Stimulated activated CD8-positive, alpha-beta memory T cell treated with anti-CD3 and anti-CD28 coated beads, Interleukin-4, amount 100 ng/mL, for 1 hour (primary cell): ENCODE measurements at places on chromosomes 4 and X.

DNA sequence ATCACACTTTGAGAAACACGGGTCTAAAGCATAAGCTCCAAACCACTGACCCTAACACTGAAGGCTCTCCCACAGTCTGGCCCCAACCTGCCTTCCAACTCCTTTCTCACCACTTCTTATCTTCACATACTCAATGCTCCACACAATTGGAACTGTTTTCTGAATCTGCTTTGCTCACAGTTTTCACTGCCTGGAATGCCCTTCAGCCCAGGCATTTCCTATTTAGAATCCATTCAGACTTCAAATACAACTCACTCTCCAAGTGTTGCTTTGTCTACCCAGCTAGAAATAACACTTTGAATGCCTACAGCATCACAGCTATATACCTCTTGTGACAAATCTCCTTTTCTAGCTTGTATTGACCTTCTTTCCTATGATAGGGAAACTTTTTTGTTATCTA is 10.2 kb downstream of the OTUD4 start:
- DNase-seq, result no peak

DNA sequence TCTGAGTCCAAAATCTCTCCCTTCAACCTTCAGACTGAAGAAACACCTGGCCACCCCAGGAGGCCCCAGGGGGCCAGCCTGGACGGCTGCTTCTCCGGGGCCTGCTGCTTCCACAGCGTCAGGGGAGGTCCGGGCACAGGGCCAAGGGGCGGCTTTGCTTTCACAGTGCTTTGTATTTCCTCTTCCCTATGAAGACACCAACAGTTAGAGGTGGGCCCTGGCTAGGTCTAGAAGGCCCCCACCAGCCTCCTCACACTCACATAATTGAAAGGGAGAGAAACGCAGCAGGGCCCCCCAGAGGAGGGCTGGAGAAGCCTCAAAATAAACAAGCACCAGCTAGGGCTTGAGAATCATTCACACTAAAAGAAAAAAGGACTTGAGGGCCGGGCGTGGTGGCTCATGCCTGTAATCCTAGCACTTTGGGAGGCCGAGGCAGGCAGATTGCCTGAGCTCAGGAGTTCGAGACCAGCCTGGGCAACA is 17.8 kb downstream of the SCD5 start:
- no peak for DNase-seq

GRCh38 chr4:107034091-107034995 is 1.8 kb downstream of the DKK2 start:
- no peak for DNase-seq

GRCh38 chr4:128565565-128566186 is 243.8 kb upstream of the JADE1 start:
- DNase-seq, result no peak

DNA sequence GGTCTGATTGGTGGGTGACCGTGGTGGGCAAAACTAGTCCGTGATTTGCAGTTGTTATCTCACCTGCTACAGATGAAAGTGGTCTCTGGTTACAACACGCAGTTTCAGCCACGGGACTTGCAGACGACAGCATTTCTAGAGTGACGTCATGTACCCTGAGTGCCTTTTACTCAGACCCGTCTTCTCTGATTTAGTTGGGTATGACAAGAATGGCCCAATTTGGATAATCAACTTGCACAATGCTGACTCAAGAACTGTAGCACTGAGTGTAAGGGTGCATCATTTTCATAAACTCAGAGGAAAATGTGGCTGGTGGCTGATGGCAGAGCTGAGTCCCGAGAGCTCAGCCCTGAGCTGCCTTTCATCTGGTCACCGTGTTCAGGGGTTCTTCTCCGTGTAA is 281.4 kb upstream of the FRG1 start:
- no peak for DNase-seq

DNA sequence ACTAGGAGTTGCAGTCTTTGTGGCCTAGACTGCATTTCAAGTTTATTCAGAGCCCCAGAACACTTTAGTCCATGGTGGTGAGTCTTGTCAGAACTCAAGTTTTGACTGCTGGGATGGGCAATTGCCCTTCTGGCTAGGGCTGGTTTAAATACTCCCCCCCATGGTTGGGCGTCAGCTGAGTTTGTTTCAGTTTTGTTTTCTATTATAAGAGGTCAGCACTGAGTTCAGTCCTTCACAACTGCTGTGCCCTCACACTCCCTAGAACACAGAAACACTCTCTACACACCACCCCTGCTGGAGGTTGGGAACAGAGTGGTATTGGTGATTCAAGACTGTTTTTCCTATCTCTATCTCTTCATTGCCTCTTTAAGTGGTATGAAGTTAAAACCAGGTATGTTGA is 217.0 kb downstream of the GUCY2F start:
- no peak for DNase-seq
